ELF-1 (cell line): ENCODE measurements at places on chromosomes 7 and 10.

DNA sequence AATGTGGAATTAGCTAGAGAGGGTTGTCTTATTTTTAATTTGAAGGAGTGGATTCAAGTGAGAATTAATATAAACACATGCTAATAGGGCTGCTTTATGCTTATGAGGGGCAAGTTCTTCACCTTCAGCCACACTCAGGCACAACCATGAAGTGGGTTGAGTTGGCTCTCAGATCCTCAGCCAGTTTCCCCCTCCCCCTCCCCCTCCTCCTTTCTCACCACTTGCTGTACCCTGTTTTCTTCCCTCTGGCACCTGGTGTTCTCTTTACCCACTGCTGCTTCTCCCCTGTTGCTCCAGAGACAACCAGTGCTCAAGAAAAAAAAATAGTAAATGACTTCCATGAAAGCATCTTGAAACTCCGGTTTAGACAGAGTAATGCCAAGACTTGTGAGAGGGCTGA lies 1083.3 kb downstream of the CNTNAP2 start:
- no peak for DNase-seq

GRCh38 chr7:129090300-129090907 lies 35.5 kb upstream of the TNPO3 start:
- DNase-seq: no peak

DNA sequence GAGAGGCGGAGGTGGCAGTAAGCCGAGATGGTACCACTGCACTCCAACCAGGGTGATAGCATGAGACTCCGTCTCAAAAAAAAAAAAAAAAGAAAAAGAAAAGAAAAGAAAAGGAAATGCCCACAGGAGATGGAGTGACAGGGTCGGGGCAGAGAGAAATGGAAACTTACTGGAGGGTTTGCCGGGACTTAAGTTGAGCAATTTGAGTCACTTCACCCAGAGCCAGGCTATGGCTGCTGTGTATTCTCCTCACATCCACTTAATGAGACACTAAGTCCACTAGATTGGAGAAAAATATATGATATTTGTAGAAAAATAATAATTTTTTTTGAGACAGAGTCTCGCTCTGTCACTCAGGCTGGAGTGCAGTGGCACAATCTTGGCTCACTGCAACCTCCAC lies 4.6 kb upstream of the PFKFB3 start:
- no peak for DNase-seq

- DNase-seq: no peak
These were observed 95.2 kb downstream of the WDR37 start for GRCh38 chr10:1151076-1152033.

- DNase-seq: no peak
These were observed 16.0 kb downstream of the SFTPD start for GRCh38 chr10:79932841-79933379.

DNA sequence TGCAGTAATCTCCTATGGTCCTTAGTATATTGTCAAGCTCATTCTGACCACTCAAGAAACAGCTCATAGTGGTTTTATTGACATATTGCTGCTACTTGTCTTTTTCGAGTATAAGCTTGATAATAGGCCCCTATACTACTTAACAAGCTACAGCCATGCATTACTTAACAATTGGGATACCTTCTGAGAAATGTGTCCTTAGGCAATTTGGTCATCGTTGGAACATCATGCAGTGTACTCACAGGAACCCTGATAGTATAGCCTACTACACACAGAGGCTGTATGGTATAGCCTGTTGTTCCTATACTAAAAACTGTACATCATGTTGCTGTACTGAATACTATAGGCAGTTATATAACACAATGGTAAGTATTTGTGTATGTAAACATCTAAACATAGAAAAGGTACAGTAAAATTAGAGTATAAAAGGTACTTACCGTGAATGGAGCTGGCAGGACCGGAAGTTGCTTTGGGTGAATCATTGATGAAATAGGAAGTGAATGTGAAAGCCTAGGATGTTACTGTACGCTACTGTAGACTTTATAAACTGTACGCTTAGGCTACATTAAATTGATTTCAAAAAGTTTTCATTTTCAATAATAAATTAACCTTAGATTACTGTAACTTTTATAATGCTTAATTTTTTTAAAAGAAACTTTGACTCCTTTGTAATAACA lies 160.9 kb downstream of the LRRC4 start:
- no peak for DNase-seq

- peak; percentile 25 for DNase-seq
These were observed 8.0 kb upstream of the MNX1 start for GRCh38 chr7:157018328-157018996.

- peak; percentile 17 for DNase-seq
These were observed 12.8 kb downstream of the DNMBP start for GRCh38 chr10:99996671-99997648.

DNA sequence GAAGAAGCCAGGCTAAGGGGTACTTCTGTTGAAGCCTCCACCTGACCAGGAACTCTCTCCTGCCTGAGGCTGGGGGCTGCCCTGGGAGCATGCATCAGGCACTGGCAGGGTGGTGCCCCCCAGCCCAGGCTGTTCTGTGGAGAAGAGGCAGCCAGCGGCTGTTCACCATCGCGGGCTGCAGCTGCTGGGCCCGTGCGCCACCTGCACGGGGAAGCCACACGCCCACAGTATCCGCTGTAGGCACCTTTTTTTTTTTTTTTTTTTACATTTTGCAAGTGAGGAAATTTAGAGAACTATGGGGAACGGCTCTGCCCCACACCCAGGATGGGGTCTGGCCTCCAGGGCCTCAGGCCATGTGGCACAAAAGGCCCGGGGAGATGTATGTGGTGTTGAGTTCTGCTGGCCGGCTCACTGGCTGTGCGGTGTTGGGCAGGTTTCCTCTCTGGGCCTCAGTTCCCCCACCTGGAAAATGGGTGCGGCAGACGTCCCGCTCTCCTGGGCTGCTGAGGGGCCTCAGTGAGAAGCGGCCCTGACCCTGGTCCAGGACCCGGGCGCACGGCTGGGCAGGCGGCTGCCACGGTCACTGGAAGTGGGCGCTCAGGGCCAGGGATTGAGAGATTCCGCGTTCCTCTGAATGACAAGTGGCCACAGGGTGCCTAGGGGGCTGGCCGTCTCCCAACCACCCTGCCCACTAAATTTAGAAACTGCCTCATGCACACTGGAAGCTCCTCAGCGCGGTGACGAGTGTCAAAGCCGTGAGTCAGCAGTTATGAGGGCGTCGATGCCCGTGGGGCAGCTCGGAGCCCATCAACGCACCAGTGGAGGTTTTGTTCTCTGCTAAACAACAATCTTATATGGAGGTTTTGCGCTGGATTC lies 8.8 kb upstream of the INTS1 start:
- DNase-seq: peak; percentile 21

DNA sequence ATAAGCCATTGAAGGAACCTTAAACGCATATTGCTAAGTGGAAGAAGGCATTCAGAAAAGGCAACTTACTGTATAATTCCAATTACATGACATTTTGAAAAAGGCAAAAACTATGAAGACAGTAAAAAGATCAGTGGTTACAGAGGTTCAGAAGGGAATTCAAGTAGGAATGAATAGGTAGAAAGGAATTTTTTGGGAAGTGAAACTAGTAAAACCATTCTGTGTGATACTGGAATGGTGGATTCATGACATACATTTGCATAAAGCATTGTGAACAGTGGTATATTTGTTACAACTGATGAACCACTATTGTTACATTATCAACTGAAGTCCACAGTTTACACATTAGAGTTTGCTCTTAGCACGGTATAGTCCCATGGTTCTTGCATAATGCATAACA lies 114.2 kb upstream of the GPR22 start:
- no peak for DNase-seq

- no peak for DNase-seq
These were observed 455.6 kb upstream of the AKR1E2 start for GRCh38 chr10:4370376-4370775.

DNA sequence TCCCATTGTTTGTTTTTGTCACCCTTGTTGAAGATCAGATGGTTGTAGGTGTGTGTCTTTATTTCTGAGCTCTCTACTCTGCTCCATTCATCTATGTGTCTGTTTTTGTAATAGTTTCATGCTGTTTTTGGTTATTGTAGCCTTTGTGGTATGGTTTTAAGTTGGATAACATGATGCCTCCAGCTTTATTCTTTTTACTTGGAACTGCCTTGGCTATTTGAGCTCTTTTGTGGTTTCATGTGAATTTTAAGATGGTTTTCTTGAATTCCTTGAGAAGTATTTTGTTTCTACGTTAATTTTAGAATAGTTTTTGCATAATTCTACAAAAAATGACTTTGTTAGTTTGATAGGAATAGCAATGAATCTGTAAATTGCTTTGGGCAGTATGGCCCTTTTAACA lies 170.0 kb upstream of the IGFBP3 start:
- no peak for DNase-seq

GRCh38 chr10:101225846-101226421 lies 3.3 kb downstream of the LBX1 start:
- DNase-seq: no peak

DNA sequence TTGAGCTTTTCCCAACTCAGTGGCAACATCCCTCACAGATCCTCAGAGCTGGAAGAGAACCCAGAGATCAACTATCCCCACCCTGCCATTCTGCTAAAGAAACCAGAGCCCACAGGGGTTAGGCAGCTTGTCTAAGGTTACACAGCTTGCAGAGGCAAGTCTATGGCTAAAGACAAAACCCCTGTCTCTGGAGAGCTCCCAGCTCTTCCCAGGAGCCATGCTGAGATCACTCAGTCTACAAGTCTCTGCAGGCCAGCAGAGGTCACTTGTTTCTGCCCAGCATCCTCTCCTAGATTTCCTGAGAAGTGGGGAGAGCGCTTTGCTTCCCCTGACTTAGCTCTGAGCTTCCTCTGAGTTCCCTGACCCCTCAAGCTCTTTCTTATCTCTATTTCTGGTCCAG lies 28.5 kb upstream of the LOXL4 start:
- DNase-seq: peak; percentile 41

DNA sequence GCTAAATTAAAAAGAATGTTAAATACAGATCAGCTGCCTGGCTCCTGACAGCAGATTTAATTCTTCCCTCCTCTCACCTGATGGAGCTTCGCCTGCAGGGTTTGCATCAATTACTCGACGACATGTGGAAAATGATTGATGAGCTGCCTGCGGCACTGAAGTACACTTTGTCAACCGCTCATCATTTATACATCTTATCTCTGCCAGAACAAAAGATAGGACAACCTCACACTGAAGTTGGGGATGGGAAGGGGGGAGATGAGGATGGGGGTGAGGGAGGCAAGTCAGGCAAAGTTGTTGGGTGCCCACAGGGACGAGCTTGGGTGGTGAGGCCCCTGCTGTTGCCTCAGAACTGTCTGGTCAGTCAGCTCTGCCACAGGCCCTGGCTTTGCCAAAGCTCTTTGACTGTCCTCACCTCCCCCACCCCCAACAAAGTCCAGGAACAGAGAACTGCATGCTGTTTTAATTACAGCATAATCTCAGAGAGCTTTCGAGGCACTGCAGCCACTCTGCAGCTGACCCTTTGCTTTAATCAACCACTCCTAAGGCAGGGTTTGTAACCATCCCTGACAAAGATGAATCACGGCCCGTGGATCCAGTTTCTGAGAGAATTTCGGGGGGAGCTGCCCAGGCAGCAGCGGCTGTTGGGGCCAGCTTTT lies 702.3 kb downstream of the LRMDA start:
- DNase-seq: peak; percentile 88

DNA sequence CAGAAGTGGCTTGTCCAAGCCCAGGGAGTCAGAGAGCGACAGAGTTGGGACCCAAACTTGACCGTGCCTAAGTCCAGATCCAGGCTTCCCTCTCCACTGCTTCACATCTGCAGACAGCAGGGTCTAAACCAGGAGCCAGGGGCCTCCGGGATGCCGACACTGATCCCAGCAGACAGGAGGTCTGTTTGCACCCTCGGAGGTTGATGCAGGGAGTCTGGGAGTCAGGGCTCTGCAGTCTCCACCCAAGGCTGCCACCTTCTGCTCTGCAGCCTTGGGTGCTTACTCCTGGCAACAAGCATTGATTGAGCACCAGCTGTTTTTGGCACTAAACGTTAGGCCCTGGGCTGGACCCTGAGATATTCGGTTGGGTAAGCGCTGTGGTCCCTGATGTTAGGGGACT lies 21.0 kb downstream of the ELFN1 start:
- peak; percentile 0 for DNase-seq

DNA sequence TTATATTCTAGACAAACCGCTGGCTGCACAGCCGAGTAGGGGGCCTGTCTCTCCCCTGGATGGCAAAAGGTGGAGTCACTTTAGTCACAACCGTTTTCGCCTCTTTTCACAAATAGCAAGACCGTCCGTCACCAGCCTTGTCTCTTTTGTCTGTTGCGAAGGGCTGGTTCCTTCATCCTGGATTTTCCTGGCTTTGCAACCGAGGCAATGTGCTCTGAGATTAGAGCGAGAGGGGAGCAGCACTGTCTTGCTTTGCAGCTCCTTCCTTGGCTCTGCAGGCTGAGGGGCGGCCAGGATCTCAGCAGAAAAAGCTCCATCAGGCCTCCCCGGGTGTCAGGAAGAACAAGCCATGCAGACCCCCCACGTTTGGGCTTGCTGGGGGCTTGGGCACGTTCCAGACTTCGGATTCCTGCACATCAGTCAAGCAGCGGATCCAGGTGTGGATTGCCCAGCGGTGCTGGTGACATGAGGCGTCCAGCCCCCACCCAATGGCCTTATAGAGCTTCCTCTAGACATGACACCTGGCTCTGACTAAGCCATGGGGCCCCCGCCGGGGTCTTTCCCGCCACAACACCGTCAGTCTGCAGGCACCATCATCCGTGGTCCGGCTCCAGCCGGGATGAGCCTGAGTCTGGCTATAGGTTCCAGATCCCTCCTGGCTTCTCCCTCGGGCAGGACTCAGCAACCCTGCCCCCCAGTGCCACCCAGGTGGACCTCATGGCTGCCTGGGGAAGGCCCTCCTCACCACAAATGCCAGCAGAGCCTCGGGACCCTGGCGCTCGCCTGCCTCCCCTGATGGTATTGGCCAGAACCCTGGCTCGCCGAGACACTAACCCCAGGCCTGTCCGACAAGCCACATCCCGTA lies 467.6 kb upstream of the FOXK1 start:
- no peak for DNase-seq

DNA sequence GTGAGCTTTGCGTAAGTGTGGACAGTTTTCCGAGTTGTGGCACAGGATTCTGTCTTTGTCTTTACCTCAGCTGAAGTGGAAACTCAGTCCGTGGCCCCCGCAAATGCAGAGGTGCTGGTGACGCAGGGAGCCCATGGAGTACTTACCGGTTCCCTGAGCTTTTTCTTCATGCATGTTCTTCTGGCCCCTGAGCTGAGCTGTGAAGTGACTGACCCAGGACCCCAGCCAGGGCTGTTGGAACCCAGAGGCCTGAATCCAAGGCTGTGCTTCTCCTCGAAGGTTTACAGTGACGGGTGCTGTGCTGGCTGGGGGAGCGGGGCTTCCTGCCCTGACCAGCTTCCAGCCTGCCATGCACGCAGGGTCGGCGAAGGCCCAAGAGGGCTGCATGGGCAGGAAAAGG lies 223.5 kb downstream of the GLRX3 start:
- DNase-seq: no peak

- no peak for DNase-seq
These were observed 45.3 kb upstream of the BAMBI start for GRCh38 chr10:28631896-28632583.
